ENCODE measurements at places on chromosomes 13 and 19. TPM values are rescaled to one million over a fixed set of nuclear protein-coding genes. Genes with fewer than 3 reads are reported as not detected.
A peak's percentile ranks its signal among the peaks of the same experiment; 100 is the strongest.

DNA sequence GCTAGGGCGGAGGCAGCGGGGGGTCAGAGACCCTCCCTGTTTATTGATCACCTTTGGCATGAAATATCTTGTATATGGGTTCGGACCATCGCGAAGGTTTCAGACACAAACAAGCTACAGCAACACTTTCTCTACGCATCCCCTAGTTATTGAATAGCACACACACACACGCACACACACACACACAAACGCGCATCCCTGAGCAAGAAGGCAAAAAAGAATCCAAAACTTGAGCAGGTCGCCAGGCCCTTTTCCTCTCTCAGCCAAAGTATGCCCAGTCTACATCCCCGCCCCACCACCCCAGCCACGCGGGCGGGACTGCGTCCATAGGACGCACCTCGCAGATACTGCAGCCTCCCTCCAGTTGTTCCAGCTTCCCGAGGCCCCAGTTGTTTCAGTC lies 16.0 kb downstream of the POU4F1 start:
- DNase-seq, result no peak

DNA sequence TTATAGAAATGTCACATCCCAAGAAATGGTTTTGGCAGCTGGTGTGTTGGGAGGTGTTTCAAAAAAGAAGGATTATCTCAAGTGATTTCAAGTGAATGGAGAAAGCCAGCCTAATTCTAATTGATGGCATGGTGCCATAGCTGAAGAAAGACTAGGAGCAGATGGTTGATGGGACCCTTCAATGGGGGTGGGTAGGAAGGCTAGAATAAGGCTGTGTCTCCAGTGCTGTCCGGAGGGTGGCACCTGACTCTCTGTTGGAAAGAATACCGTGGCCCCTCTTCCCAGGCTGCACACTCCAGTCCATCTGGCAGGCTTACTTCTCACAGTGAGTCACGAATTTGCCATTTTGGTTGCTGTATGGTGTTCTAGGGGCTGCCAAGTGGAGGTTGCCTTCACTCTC lies 51.0 kb upstream of the GPR12 start:
- no peak for DNase-seq

DNA sequence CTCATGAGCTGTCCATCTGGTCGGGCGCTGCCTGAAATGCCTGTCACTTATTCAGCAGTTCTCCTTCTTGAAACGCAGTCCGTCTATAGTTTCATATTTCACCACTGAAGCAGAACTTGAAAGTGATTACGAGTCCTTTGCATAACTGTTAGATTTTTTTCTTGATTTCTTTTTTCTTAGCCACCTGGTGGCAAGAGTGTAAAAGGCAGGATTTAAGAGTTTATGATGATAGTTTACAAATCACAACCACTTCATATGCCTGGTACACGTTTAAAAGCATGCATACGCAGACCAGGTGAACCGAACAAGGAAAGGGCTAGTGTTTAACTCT lies 45.8 kb downstream of the GGACT start:
- DNase-seq, result no peak

DNA sequence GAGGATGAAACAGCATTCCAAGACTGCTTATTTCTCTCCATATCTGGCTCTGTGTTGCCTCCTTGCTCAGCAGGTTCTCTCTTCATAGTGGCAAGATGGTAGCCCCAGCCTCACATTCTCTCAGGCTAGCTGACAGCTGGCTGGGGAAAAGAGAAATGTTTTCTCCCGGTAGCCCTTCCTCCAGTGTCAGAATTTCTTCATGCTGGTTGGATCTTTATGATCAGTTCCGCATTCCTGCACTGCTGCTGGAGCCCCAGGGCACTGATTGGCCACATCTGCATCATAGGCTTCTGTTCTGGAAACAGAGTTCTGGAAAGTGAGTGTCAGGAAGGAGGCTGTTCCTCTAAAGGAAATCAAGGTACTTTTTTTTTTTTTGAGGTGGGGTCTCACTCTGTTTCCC lies 24.6 kb downstream of the POP4 start:
- DNase-seq, result no peak

- DNase-seq, result no peak
Observed at GRCh38 chr13:39249982-39250381, 211.7 kb downstream of the NHLRC3 start.

DNA sequence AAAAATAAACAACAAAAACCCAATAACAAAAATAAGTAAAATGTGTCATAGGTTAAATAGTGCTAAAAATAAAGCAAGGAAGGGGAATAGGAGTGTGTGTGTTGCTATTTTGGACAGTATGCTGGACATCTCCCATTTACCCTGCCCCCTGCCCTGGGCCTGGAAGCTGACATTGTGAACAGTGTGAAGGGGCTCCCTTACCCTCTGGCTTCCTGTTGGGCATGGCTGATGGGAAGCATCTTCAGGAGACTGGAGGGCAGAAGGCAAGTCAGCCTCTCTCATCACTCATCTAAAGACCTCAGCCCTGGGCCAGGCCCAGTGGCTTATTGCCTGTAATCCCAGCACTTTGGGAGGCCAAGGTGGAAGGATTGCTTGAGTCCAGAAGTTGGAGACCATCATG lies 26.7 kb downstream of the KCTD15 start:
- no peak for DNase-seq

DNA sequence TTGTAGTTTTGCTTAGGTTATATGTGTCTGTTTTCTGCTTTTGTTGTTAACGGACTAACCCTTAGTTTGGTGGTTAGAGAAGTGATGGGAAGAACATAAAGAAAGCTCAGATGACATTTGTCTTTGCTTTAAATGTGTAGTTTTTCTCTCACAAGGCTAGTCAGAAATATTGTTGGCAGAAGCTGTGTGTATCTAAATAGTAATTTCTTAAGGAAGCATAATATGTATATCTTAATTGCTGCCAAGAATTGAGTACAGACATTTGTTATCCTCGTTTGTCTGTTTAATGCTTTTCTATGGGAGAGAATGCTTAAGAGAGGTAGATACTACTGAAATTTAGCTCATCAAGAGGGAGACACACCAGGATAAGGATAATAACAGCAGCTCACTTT lies 2.7 kb downstream of the RGCC start:
- DNase-seq, result no peak

DNA sequence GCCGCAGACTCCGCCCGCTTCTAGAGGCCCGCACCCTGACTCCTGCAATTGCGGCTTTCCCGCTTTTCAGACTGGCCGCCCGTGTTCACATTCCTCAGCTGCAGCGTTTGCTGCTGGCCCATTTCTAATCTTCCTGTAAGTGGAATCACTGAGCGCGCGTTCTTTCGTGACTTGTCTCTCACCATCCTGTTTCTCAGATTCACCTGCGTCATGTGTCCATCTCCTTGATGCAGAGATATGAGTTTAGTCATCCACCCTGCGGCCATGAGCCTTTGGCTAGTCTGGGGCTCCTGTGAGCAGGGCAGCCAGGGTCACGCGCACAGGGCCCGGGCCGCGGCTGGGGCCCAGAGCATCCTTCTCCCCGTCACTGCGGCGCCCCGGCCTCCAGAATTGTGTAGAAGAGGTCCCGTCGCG lies 110.0 kb downstream of the CRYL1 start:
- DNase-seq, result no peak

DNA sequence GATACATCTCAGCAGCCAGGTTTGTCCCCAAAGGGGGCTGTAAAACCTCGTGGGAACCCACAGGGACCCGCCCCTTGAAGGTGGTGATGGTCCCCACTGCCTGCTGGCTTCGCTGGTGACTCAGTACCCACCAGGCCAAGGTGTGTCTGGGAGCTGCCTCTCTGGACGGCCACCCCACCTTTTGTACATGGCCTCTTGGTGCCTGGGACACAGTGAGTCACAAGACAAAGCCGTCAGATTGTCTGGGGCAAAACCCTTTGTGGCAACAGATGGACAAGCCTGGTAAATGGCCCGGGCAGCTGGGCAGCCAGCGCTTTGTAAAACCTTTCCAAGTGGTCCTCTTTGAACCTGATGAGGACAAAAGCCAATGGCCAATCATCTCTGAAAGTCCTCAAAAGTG lies 27.9 kb upstream of the KLF2 start:
- no peak for DNase-seq

DNA sequence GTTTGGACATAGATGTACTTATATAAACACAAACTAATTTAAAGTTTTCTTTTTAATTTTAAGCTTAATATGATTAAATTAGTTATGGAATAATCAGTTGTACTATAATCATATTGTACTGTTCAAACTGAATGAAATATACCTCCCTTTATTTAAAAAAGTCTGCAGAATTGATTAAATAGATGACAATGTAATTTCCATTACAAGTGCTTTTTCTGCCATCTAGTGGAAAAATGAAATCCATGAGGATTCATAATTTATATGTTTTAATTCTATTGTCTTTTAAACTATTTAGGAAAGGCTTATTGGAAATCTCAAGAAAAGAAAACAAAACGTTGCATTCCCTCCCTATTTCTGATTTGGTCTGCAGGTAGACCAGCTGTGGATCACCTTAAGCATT lies 30.9 kb downstream of the MZT1 start:
- DNase-seq, result no peak

- DNase-seq, result no peak
Observed at GRCh38 chr13:64423467-64423866, 2806.7 kb downstream of the PCDH9 start.

- DNase-seq, result no peak
Observed at GRCh38 chr19:1427221-1427920, 10.8 kb upstream of the RPS15 start.

DNA sequence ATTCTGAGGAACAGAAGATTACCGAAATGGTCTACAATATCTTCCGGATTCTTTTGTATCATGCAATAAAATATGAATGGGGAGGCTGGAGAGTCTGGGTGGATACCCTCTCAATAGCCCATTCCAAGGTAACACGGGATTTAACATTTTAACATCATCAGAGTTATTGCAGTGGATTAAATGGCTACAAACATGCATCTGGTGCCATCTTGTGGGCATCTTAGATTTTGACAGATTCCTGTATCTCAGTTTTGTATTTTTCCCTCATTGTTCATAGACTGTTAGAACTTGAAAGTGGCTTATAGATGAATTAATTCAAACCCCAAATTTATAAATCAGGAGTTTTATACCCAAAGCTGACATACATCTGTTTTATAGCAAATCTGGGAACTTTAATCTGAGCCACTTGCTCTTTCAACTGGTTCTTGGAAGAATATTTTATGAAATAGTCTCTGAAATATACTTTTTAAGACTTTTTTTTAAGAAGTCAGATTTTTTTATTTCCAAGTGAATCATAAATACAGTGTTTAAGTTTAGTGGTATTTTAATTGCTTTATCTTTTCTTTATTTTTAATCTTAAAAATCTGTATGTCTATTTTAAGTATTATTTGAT lies 215.2 kb downstream of the NBEA start:
- peak; percentile 37 for DNase-seq

GRCh38 chr13:91167706-91168385 lies 179.6 kb upstream of the MIR17HG start:
- no peak for DNase-seq

DNA sequence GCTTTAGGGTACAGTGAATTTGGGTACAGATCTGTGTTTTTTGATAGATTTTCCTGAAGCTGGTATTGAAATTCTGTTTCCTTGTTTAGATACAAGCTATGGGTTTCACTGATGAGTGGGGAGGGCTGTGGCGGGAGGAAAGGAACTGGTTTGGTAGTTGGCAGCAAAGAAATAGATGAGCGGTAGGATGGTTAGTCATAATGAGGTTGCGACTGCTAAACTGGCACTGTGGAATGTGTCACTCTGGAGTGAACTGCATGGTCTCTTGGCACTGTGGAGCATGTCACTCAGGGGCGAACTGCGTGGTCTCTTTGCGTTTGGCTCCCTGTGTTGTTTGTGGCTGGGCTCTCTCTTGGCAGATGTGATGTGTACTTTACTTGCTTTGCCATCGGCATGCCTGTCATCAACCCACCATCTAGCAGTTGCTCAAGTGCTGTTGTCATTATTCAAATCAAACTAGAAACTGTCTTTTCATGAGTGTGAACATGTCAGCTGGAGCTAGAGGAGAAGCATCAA lies 82.1 kb downstream of the ATP8A2 start:
- DNase-seq, result no peak

DNA sequence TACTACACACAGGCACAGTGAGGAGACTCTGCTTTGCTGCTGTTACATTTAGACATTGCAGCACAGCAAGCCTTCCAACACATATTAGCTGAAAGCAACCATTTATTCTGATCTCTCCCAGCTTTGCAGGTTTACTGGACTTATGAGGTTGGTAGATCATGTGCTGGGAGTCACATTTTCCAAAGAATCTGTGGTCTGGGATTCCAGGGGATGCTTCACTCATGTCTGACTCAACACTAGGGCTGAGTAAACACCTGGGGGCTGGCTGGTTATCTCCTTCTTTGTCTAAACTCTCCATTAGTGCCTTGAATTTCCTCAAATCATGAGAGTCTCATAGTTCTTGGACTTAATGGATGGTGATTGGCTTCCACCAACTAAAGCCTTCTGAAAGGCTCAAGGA lies 5.4 kb upstream of the LGALS13 start:
- DNase-seq, result no peak

DNA sequence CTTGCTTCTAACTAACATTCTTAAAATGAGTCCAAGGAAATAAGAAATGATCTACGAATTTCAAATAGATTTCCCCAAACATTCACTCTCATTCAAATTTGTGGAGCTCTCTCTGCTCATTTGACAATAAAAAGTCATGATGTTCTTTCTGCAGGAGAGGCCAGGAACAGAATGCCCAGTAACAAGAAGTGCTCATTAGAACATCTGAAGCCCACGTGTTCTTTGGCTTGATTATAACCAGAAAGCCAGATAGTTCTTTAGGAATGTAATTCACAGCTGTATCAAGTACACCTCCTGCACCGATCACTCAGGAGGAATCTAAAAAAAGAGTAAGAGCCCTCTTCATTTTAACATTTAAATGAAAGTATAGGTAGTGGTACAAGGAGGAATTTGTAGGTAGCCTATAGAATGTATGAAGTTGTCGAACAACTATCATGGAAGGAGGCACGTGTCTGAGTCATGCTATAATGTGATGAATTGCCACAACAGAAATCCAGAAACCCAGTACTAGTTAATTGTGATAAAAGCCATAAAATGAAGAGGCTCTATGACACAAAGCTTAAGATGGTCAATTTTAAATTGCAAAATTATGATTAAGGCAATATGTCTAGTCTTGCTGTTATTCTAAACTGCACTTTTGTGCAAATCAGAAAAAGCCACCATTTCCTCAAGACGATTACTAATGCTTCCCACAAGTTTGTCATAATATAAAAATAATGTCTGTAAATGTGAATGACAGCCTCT lies 12.8 kb downstream of the MEDAG start:
- DNase-seq, result no peak

- no peak for DNase-seq
Observed at GRCh38 chr19:47257411-47258169, 1.3 kb downstream of the CCDC9 start.

MTUS2 gene
- polyA plus RNA-seq, result 0.89 TPM

LRFN3 gene
- polyA plus RNA-seq, result 11.8 TPM

SYNE4 gene
- 13.5 TPM for polyA plus RNA-seq

All from right renal pelvis (tissue), 4 donors.